IgD-negative memory B cell (primary cell): ENCODE measurements at places on chromosomes 3 and 15. TPM values are rescaled to one million over a fixed set of nuclear protein-coding genes. Genes with fewer than 3 reads are reported as not detected.

The GATA2 gene
- 0.11 TPM for polyA plus RNA-seq

The IGF2BP2 gene
- not detected for polyA plus RNA-seq

The LRTM1 gene
- not detected for polyA plus RNA-seq

The C3orf22 gene
- polyA plus RNA-seq, result not detected

The CISH gene
- polyA plus RNA-seq, result 3.1 TPM

The USP13 gene
- polyA plus RNA-seq, result 4.5 TPM

The HESX1 gene
- polyA plus RNA-seq, result 1.1 TPM

The ARRDC4 gene
- polyA plus RNA-seq, result 0.90 TPM

The SPINK8 gene
- polyA plus RNA-seq, result not detected

The CLSTN2 gene
- polyA plus RNA-seq, result not detected

The PLA2G4F gene
- not detected for polyA plus RNA-seq

The NEK10 gene
- polyA plus RNA-seq, result not detected

The CHRNA5 gene
- polyA plus RNA-seq, result 0.95 TPM

The CIDEC gene
- polyA plus RNA-seq, result 0.80 TPM

The ADAMTS17 gene
- not detected for polyA plus RNA-seq

The DNAH12 gene
- not detected for polyA plus RNA-seq

The EFCAB12 gene
- 0.71 TPM for polyA plus RNA-seq

The GOLGA8Q gene
- 0.23 TPM for polyA plus RNA-seq

The STX19 gene
- polyA plus RNA-seq, result 0.26 TPM

The ZNF620 gene
- 3.1 TPM for polyA plus RNA-seq

The SAXO2 gene
- 4.2 TPM for polyA plus RNA-seq

The GOLGA6L4 gene
- not detected for polyA plus RNA-seq

The FGF7 gene
- polyA plus RNA-seq, result not detected

The MORC1 gene
- polyA plus RNA-seq, result not detected

The FAM81A gene
- polyA plus RNA-seq, result 0.26 TPM

The PCOLCE2 gene
- polyA plus RNA-seq, result not detected

The SPATA12 gene
- not detected for polyA plus RNA-seq

The TBC1D2B gene
- polyA plus RNA-seq, result 1.7 TPM

The CRABP1 gene
- not detected for polyA plus RNA-seq

The DAZL gene
- not detected for polyA plus RNA-seq

The MAGI1 gene
- polyA plus RNA-seq, result 1.3 TPM

The RTP4 gene
- polyA plus RNA-seq, result 5.9 TPM

The LIPC gene
- polyA plus RNA-seq, result 0.95 TPM

The MOBP gene
- polyA plus RNA-seq, result not detected

The NISCH gene
- polyA plus RNA-seq, result 25.2 TPM

The SLC27A2 gene
- 0.83 TPM for polyA plus RNA-seq

The PTPRG gene
- polyA plus RNA-seq, result 1.9 TPM

The TUSC7 gene
- not detected for polyA plus RNA-seq

The DNASE1L3 gene
- 1.7 TPM for polyA plus RNA-seq

The IL20RB gene
- polyA plus RNA-seq, result not detected
